Naive B cell (primary cell): ENCODE measurements at places on chromosomes 11 and 22.

GRCh38 chr11:69878144-69878883 lies 59.1 kb upstream of the FGF3 start:
- peaks cover 26% of the 10 kb centered on the region for H3K27me3 ChIP-seq
- H3K36me3 ChIP-seq = no peaks in the 10 kb centered on the region
- H3K27ac ChIP-seq = no peak overlapping the region
- no peak for DNase-seq
- H3K4me3 ChIP-seq = no peak overlapping the region
- no peaks in the 10 kb centered on the region for H3K4me1 ChIP-seq

- peaks cover 17% of the 10 kb centered on the region for H3K4me1 ChIP-seq
- peak overlapping the region; percentile 98 for H3K27ac ChIP-seq
- peak; percentile 5 for DNase-seq
- no peaks in the 10 kb centered on the region for H3K36me3 ChIP-seq
Observed at GRCh38 chr11:124798991-124799347, 1.2 kb downstream of the MSANTD2 start.

DNA sequence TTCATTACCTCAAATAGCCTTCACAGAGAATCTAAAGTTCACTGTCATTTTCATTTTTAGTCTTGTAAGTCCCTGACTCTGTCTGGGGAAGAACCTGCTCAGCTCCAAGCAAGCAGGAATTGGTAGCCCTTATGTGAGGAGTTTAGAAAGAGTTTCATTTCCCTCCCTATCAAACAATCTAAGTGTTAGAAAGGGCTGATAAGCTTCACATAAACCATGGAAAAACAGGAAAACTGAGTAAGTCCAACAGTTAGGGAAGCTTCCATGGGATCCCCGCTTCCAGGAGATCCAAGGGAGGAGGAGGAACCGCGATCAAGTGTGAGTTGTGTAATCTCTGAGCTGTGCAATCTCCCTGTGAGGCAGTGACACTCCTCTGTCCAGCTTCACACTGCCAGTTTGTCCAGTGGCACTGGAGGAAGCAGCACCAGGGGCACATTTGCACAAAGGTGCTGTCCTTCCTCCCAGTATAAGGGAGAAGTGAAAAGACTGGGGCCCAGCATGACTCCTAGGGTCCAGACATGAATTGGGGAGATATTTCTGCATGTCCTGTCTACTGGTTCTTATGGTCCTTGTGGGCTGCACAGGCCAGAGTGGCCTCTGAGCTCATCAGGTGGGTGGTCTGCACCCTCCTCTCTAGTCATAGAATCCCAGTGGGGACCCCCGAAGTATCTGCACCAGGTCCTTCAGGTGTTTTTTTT lies 4.3 kb downstream of the PRAME start:
- no peak overlapping the region for H3K27ac ChIP-seq
- H3K4me1 ChIP-seq = peaks cover 7% of the 10 kb centered on the region
- no peaks in the 10 kb centered on the region for H3K27me3 ChIP-seq
- H3K4me3 ChIP-seq = no peak overlapping the region

DNA sequence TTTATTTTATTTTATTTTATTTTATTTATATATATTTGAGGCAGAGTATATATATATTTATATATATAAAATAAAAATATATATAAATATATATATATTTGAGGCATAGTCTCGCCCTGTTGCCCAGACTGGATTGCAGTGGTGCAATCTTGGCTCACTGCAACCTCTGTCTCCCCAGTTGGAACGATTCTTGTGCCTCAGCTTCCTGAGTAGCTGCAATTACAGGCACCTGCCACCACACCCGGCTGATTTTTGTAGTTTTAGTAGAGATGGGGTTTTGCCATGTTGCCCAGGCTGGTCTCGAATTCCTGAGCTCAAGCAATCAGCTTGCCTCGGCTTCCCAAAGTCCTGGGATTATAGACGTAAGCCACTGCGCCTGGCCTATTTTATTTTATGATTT lies 31.4 kb downstream of the ACO2 start:
- no peak overlapping the region for H3K27ac ChIP-seq
- no peak for DNase-seq
- H3K36me3 ChIP-seq = no peaks in the 10 kb centered on the region
- peaks cover 9% of the 10 kb centered on the region for H3K4me1 ChIP-seq

GRCh38 chr11:2892215-2892966 lies 6.8 kb upstream of the CDKN1C start:
- H3K27ac ChIP-seq = no peak overlapping the region
- H3K36me3 ChIP-seq = no peaks in the 10 kb centered on the region
- H3K27me3 ChIP-seq = peaks cover 11% of the 10 kb centered on the region
- peak; percentile 55 for DNase-seq
- H3K4me1 ChIP-seq = peaks cover 14% of the 10 kb centered on the region
- H3K4me3 ChIP-seq = peak overlapping the region; percentile 67

- H3K4me1 ChIP-seq = no peaks in the 10 kb centered on the region
- no peak overlapping the region for H3K4me3 ChIP-seq
- DNase-seq = no peak
- H3K27me3 ChIP-seq = peaks cover 4% of the 10 kb centered on the region
- H3K27ac ChIP-seq = no peak overlapping the region
Observed at GRCh38 chr11:134559602-134559962, 147.5 kb upstream of the B3GAT1 start.

DNA sequence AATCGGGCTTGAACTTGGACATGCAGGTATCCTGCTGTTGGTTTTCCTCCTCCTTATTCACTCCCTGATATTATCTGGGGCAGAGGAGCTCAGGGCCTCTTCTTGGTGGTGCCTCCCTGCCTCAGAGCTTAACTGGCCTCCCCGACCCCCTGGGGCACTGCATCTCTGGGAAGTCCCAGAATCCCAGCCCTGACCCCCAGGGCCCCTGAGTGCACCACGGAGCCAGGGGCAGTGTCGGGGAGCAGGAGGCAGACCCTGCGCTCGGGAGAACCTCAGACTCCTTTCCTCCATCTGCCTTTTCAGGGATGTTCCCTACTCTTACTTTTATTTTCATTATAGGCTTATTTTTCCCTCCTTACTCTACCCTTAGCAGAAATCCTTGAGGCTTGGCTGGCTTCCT lies 537.0 kb downstream of the BRD1 start:
- DNase-seq = no peak
- H3K4me3 ChIP-seq = no peak overlapping the region
- no peak overlapping the region for H3K27ac ChIP-seq
- H3K36me3 ChIP-seq = no peaks in the 10 kb centered on the region
- no peaks in the 10 kb centered on the region for H3K27me3 ChIP-seq
- no peaks in the 10 kb centered on the region for H3K4me1 ChIP-seq

DNA sequence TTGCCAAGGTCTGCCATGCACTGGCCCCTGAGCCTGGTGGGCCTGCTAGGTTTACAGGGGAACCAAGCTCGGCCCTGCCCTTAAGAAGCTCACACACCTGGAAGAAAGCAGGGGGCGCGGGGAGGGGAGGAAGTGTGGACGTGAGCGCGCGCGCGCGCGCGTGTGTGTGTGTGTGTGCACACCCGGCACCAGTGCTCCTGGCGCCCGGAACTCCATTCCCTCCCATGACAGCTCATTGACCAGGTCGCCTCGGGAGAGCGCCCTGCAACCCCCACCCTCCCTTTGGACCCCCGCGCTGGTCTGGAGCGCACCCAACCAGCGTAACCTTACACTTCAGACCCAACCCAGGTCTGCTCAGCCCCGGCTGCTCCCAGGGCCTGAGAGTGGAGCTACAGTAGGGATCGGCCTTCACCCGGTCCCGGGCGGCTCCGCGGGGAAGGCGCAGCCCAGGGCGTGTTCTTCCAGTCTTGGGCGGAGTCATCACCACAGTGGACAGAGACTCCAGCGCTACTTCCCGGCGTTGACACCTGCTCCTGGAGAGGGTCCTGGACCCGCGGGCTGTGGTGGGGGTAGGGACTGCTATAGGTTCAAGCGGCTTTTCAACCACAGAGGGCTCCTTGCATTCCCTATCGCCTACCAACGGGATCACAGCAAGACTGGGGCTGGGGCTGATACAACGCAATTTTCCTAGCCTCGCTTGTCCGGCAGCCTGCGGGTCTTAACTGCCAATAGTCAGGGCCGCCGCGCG lies 1.5 kb downstream of the GALNT18 start:
- H3K36me3 ChIP-seq = no peaks in the 10 kb centered on the region
- H3K27me3 ChIP-seq = peaks cover 66% of the 10 kb centered on the region
- DNase-seq = no peak
- peaks cover 22% of the 10 kb centered on the region for H3K4me1 ChIP-seq
- no peak overlapping the region for H3K27ac ChIP-seq

GRCh38 chr11:105073456-105074165 lies 28.5 kb upstream of the CARD16 start:
- H3K27ac ChIP-seq = no peak overlapping the region
- DNase-seq = no peak
- H3K4me3 ChIP-seq = no peak overlapping the region
- H3K27me3 ChIP-seq = peaks cover 17% of the 10 kb centered on the region
- H3K4me1 ChIP-seq = no peaks in the 10 kb centered on the region

DNA sequence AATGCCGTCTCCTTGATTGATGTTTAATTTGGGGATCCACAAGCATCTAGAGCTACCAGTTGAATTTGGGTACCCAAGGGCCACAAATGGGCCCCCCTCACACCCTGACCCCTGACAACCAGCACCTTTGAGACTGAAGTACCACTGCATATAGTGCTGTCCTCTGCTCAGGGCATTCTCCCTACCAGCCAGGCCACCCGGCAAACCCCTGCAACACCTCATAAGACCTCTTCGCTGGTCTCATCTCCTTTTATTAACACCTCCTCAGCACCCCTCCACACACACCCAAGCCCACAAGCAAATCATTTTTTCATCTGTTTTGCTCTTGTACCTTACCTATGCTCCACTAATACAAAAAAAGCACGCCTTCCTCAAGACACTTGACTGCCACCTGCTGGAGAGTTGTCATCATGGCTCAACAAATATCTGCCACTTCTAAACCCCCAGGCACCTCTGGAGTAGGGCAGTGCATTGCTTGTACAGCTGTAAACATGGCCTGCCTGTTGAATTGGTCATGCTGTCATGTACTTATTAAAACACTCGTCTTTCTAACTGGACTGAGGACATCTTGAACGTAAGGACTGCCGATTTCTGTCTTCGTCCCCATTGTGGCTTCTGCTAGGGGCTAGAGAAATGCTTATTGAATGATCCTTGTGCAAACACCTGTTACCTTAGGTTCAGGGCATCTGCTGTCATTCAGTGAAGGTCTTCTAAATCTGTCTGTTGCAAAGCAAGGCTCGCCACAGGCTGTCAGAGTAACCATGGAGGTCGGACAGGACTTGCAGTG lies 66.5 kb downstream of the BMAL1 start:
- no peaks in the 10 kb centered on the region for H3K27me3 ChIP-seq
- peaks cover 50% of the 10 kb centered on the region for H3K4me1 ChIP-seq
- peak; percentile 46 for DNase-seq
- H3K36me3 ChIP-seq = no peaks in the 10 kb centered on the region
- H3K4me3 ChIP-seq = no peak overlapping the region
- no peak overlapping the region for H3K27ac ChIP-seq

GRCh38 chr11:99068832-99069231 lies 48.1 kb downstream of the CNTN5 start:
- no peak for DNase-seq
- no peaks in the 10 kb centered on the region for H3K4me1 ChIP-seq
- H3K27me3 ChIP-seq = no peaks in the 10 kb centered on the region
- no peak overlapping the region for H3K27ac ChIP-seq
- no peak overlapping the region for H3K4me3 ChIP-seq
- no peaks in the 10 kb centered on the region for H3K36me3 ChIP-seq

GRCh38 chr11:128476729-128477128 lies 110.6 kb downstream of the ETS1 start:
- peaks cover 85% of the 10 kb centered on the region for H3K36me3 ChIP-seq
- no peaks in the 10 kb centered on the region for H3K27me3 ChIP-seq
- H3K4me1 ChIP-seq = peaks cover 90% of the 10 kb centered on the region
- H3K4me3 ChIP-seq = peak overlapping the region; percentile 77
- no peak for DNase-seq

DNA sequence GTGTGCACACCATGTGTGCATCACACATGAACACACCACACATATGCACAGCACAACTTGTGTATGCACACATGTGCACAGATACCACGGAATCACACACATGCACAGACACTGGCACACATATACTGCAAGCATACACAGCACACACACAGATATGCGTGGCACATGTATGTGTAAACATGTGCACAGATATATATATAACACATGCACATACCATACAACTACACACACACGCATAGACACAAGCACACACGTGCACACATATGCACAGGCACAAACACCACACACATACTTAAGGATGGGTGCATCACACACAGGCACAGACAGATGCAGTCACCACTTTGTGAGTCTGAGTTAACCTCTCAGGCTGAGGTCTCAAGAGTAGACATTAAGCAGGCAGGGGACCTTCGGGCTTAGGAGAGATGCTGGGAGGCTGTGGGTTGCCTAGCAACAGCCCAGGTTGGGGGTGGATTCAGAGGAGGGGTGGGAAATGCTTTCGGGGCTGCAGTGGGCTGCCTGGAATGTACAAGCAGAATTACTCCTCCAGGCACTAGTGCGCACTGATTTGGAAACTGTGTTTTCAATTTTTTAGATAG lies 82.9 kb downstream of the MYO18B start:
- no peaks in the 10 kb centered on the region for H3K36me3 ChIP-seq
- H3K4me3 ChIP-seq = no peak overlapping the region
- no peak overlapping the region for H3K27ac ChIP-seq
- peaks cover 18% of the 10 kb centered on the region for H3K27me3 ChIP-seq
- DNase-seq = no peak

- H3K36me3 ChIP-seq = peaks cover 46% of the 10 kb centered on the region
- H3K4me1 ChIP-seq = no peaks in the 10 kb centered on the region
- no peak overlapping the region for H3K4me3 ChIP-seq
- no peak for DNase-seq
- H3K27ac ChIP-seq = no peak overlapping the region
Observed at GRCh38 chr11:44130751-44131150, 35.3 kb downstream of the EXT2 start.

DNA sequence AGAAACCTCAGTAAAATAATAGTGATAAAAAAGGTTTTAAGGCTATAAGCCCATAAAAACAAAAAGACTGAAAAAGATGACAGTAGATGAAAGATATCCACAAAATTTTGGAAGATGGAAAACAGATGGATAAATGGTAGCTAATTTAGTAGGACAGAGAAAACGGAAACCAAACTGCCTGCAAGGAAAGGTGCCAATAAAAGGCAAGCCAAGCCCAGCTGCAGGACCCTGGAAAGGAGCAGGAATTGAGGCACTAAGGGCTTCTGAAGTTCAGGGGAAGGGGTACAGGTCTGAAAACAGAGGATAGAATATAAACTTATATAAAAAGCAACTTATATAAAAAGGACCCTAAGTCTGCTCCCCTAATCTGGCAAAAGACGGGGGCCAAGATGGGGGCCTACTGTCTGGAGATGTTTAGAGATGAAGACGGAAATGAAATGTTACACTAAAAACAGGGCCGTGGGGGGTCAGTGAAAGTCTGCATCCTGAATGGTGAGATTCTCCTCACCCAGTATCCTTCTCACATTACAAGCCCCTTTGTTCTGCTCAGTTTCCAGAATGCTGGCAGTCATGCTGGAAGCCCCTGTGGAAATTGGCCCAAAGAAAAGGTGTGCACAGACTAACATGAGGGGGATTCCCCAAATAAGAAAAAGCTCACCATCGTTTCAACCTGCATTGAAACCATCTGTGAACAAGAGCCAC lies 269.3 kb upstream of the PITPNB start:
- peaks cover 8% of the 10 kb centered on the region for H3K27me3 ChIP-seq
- H3K27ac ChIP-seq = no peak overlapping the region
- H3K36me3 ChIP-seq = peaks cover 7% of the 10 kb centered on the region
- H3K4me3 ChIP-seq = no peak overlapping the region
- no peaks in the 10 kb centered on the region for H3K4me1 ChIP-seq

- DNase-seq = no peak
- H3K4me1 ChIP-seq = no peaks in the 10 kb centered on the region
- no peaks in the 10 kb centered on the region for H3K36me3 ChIP-seq
- no peak overlapping the region for H3K27ac ChIP-seq
- no peak overlapping the region for H3K4me3 ChIP-seq
Observed at GRCh38 chr11:56932572-56933220, 56.0 kb upstream of the OR5AK2 start.
